Activated CD8-positive, alpha-beta memory T cell treated with anti-CD3 and anti-CD28 coated beads, Interleukin-2, amount 50 U/mL, for 48 hours (primary cell): ENCODE measurements at places on chromosomes 4 and X.
A peak's percentile ranks its signal among the peaks of the same experiment; 100 is the strongest.

DNA sequence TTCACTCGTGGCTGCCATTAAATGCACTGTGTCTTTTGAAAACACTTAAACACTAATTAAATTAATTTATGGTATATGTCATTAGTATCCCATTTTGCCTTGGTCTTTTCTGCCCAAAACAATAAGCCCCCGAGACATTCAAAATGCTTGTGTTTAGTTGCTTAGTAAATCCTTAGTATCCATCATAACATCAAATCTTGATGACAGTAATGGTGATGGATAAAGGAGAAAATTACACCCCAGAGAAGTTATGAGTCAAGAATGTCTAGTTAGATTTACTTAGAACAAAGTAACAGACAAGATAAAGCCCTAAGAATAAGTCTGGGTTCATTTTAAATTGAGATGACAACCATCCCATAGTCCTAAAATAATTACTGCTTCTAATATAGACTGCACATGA lies 21.3 kb downstream of the ANK2 start:
- no peak for DNase-seq

DNA sequence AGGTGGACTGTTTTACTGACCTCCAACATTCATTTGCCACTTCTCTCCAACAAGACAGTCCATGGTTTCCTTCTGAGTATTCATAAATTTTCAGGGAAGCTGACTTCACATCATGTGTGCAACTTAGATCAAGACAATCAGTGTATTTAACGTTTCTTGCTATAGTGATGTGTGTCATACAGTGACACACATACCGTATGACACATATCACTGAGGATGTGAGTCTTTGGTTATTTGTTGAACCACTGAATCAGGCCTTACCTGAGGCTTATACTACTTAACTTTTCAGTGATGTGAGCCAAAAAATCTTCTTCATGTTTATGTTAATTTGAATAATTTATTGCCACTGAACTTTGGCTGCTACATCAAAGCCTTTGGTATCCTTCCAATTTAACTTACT lies 166.8 kb downstream of the BMPR1B start:
- DNase-seq: no peak

- DNase-seq: no peak
Observed at GRCh38 chr4:76055016-76055415, 19.1 kb upstream of the CXCL11 start.

GRCh38 chr4:186104890-186105646 lies 564 bp downstream of the FAM149A start:
- no peak for DNase-seq

GRCh38 chrX:110210417-110211139 lies 107.3 kb downstream of the AMMECR1 start:
- DNase-seq: no peak

DNA sequence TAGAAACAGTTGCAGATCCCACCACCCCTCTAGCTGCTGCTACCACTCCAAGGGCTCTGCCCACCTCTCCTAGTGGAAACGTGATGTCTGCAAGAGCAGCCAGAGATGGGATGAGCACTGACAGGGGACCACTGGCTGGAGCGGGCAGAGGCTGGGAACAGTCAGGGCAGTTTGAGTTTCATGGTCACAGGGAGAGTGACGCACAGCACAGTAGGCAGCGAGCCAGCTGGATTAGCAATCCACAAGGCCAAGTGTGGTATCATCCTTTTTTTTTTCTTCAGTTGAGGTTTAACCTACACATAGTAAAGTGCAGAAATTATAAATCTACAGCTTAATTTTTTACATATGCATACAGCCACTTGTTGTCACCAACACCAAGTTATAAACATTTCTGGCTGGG lies 6.4 kb upstream of the SCML2 start:
- no peak for DNase-seq

DNA sequence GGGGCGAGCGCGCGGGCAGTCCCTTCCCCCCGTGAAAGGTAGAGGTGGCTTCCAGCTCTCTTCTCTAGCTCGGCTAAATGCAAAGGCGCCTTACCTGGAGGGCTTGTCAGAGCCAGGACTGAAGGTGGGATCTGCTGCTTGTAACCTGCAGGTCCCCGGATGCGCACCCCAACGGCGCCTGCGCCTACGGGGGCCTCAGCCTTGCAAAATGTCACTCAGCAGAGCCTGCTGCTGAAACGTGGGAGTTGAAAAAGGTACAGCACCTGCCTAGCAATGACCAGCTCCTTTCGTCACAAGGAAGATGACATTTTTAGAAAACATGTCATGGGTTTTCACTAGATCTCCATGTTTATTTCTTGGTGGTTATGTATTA lies 583 bp downstream of the ABHD18 start:
- peak; percentile 83 for DNase-seq

DNA sequence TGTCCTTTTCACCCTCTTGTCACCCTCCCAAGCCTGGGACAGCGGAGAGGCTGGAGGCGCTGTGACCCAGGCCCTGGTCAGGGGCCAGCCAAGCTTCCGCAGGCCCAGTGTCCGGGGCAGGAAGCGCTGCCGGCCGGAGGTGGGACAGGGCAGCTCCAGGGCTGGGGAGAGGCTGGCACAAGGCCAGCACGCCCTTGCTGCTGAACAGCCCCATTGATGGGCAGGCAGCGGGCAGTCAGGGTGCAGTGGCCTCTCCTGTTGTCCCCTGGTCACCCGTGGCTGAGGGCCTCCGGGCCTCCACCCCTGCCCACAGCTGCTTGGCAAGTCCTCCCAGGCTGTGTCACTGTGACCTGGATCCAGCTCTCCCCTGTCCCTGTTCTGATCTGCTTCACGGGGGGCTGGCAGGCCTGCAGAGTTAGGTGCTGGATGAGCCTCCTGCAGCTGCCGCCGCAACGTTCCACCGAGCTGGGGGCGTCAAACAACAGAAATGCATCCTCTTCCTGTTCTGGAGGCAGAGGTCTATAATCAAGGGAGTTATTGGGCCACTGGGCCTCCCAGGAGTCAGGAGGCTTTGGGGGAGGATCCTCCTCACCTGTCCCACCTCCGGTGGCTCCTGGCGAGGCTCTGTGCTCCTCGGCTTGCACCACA lies 107.9 kb downstream of the PSAPL1 start:
- no peak for DNase-seq

DNA sequence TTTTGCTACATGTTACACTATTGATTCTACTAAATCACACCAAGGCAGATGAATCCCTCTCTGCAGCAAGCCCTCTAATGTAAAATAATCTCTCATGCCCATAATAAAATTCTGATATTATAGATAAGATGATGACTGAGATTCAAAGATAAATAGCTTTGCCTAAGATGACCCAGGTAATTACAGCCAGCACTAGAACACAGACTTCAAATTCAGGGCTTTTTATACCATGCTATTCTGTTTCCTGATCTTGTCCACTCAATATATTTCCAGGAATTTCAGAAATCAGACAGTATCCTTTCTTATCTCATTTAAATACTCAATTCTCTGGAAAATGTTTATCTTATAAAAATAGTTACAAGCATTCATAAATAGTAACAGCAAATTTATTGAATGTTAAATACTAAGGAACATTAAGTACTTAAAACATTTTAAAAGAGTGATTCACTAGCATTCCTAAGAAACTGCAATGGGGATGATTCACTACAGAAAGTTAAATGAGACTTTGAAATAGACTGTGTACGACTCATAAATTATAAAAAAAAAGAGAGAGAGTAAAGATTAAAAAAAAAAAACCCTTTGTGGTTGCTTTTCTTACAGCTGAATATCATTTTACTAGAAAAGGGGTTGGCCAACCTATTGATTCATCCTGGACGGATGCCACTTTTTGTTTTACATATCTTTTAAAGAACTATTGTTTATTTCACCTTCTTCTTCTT lies 45.8 kb upstream of the IL21 start:
- no peak for DNase-seq

- DNase-seq: no peak
Observed at GRCh38 chr4:44927399-44928380, 201.3 kb upstream of the GNPDA2 start.

- DNase-seq: no peak
Observed at GRCh38 chrX:5780821-5781220, 447.8 kb downstream of the NLGN4X start.

DNA sequence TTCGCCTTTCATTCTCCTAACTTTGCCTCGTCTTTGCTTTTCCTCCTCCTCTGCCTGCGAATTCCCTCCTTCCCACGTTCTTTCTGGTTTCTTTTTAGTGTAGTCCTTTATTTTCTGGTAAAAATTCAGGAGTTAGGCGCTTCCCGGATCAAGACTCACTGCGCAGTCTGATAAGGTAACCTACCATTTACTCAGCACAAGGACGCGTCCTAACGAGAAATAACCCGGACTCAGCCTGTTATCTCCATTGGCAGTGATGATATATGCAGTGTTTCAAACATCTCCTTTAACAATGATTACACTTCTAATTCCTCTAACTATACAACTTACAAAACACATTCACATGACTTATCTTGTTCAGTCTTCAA lies 357 bp upstream of the ETNPPL start:
- no peak for DNase-seq

DNA sequence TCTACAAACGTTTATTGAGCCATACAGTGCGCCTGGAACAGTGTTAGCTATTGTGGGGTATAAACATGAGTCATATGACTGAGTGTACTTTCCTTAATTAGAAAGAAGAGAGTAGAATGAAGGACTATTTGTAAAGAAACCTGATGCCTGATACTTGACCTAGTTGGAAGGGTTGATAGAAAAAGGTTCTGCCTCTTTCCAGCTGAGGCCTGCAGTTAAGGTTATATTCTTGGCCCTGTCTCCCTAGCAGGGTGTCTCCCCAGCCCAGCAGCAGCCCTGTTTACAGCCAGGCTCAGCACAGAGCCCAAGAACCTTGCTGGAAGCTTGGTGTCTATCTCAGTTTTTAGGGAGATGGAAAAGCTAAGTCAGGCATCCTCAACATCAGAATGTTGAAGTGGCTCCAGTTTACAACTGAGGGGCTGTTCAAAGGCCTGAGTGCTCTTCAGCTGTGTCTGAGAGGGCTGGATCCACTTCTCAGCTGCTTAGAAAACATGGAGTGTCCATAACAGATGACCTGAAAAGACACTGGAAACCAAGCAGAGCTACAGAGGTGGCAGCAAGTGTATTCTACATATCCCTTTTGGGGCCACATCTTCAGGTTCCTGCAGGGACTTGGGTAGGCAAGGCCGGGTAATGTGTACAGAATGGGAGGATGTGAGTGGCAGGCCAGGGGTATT lies 21.6 kb downstream of the NYX start:
- no peak for DNase-seq

GRCh38 chrX:7219153-7219705 lies 71.3 kb upstream of the PUDP start:
- no peak for DNase-seq

DNA sequence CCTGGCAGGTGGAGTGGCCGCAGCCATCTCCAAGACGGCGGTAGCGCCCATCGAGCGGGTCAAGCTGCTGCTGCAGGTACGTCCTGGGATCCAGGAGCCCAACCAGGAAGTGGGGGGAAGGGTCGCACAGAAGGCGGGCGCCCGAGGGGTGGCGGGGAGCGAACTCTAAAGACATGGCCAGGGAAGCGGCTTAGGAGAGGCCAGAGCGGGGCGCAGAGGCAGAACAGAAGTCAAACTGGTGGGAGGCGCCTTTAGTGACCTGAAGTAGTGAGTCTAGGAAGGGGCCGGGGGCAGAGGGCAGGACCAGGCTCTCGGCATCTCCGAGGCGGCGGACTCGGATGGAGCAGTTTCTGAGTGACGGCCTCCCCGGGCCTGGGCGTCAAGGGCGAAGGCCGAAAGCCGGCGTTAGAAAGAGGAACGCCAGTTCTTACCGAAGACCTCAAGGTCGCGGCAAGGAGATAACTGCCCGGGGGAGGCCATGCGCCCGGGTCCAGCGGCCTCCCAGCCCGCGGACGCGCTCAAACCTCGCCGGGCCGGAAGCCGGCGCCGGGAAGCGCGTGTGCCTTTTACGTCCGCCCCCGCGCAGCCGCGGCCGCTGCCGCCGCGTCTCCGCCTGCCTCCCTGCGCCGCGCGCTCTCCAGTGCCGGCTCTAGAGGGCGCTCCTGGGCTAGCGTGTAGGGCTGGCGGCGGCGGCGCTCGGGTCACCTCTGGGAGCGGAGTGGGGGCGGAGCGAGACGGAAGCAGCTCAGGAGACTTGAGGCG lies 488 bp downstream of the SLC25A5 start:
- DNase-seq: peak; percentile 93

DNA sequence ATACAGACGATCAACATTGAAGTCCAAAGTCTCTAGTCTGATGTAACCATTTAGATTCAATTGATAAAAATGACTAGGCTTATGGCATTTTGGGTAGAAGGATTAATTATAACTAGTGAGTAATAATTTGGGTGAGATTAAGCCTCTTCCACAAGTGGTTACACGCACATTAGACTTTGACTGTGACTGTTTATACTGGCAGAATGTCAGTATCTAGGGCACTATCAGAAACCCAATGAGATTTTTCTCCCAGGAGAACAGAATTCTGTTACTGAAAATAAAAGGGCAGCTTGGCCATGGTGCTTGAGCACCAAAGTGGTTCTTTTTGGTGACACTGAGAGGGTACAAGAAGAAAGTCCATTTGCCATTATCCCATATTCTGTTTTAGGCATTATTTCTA lies 3.3 kb downstream of the PLS3 start:
- DNase-seq: no peak

DNA sequence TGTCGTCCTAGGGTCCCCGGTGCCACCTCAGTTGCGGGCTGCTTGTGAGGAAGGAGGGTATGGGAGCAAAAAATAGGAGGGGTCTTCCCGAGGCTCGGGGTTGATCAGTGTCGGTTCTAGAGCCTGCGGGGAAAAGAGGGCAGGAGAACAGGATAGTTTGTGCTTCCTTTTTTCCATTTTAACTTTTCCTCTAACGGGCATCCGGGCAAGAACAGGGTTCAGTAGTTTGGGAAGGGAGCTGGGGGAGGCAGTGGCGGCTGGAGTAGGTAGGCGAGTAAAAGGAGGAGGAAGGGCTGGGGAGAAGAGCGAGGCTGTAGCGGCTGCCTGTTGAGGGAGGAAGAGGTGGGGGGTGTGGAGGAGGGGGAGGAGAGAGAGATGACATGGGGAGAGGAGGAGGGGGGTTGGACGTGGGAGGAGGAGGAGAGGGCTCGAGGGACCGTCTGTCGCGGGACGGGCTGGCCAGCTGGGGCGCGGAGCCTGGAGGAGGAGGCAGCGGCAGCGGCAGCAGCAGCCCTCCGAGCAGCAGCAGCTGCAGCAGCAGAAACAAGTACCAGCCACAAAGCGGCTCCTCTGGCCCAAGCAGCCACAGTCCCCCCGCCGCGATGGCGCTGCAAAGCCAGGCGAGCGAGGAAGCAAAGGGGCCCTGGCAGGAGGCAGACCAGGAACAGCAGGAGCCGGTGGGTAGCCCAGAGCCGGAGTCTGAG lies at the start of gene SLC16A2:
TSS of gene SLC16A2 (plus strand) at position 458 of the 704 bp plus-strand sequence. CDS start at position 603, 145 bp downstream.
- peak; percentile 59 for DNase-seq

DNA sequence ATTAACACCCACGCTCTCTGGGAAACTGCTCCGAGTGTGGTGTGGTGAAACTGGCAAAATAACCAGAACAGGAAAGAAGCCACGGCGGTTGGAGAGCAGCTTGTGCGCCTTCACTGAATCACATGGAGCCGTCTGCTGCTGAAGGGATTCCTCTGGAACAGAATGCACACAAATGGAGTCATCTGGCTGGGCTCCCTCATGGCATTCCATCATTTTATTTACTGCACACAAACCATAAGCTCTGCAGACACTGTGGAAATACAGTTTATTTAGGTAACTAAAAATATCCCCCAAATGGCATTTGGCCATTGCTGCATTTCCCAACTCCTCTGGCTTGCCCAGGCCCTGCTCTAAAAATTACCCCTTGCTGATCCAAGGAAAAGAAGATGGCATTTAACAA lies 187.0 kb upstream of the S100G start:
- no peak for DNase-seq
